Fibroblast of villous mesenchyme (primary cell): ENCODE measurements at places on chromosomes 12 and 14. TPM values are rescaled to one million over a fixed set of nuclear protein-coding genes. Genes with fewer than 3 reads are reported as not detected.

ETFBKMT gene
- total RNA-seq, result 2.3 and 2.6 TPM in 2 replicates

C14orf119 gene
- total RNA-seq, result 48.0 and 66.1 TPM in 2 replicates

SLC4A8 gene
- total RNA-seq, result 6.9 and 9.0 TPM in 2 replicates

RNASE1 gene
- total RNA-seq, result not detected in 2 replicates

AKAP6 gene
- 3.9 and 7.1 TPM in 2 replicates for total RNA-seq

VPS29 gene
- 88.3 and 93.7 TPM in 2 replicates for total RNA-seq

VWF gene
- under 0.01 and 0.32 TPM in 2 replicates for total RNA-seq

KLHL33 gene
- under 0.01 and 0.43 TPM in 2 replicates for total RNA-seq

SLC10A1 gene
- total RNA-seq, result not detected in 2 replicates

PMCH gene
- total RNA-seq, result not detected in 2 replicates

PAN2 gene
- total RNA-seq, result 13.0 and 14.8 TPM in 2 replicates

TBX5 gene
- total RNA-seq, result 0.43 and 1.9 TPM in 2 replicates

SMCO2 gene
- total RNA-seq, result under 0.01 TPM in 1 of 2 replicates, not detected in the other

POTEG gene
- not detected in 2 replicates for total RNA-seq

A2ML1 gene
- total RNA-seq, result not detected in 2 replicates

CCDC196 gene
- total RNA-seq, result not detected in 2 replicates

CKB gene
- 9.0 and 17.7 TPM in 2 replicates for total RNA-seq

E2F7 gene
- total RNA-seq, result 10.4 and 17.4 TPM in 2 replicates

ANO4 gene
- total RNA-seq, result 8.4 and 13.8 TPM in 2 replicates

NPFF gene
- total RNA-seq, result not detected in 2 replicates

CACNA2D4 gene
- total RNA-seq, result 0.97 and 1.7 TPM in 2 replicates

NAA25 gene
- total RNA-seq, result 25.8 and 30.7 TPM in 2 replicates

ISM2 gene
- under 0.01 TPM in 1 of 2 replicates, not detected in the other for total RNA-seq

GDF3 gene
- total RNA-seq, result not detected in 2 replicates

DIP2B gene
- 29.8 and 32.9 TPM in 2 replicates for total RNA-seq

SPSB2 gene
- total RNA-seq, result 6.0 and 8.7 TPM in 2 replicates

PTGER2 gene
- 1.3 and 5.2 TPM in 2 replicates for total RNA-seq

JDP2 gene
- 36.4 and 51.4 TPM in 2 replicates for total RNA-seq

SLC5A8 gene
- not detected in 2 replicates for total RNA-seq

GNPNAT1 gene
- total RNA-seq, result 23.8 and 31.1 TPM in 2 replicates

PELI2 gene
- total RNA-seq, result 3.0 and 5.2 TPM in 2 replicates

TOMM20L gene
- not detected in 2 replicates for total RNA-seq

PPFIBP1 gene
- total RNA-seq, result 69.1 and 71.2 TPM in 2 replicates

NGB gene
- not detected in 2 replicates for total RNA-seq

ARHGEF25 gene
- 28.0 and 48.4 TPM in 2 replicates for total RNA-seq

LMO3 gene
- under 0.01 and 0.43 TPM in 2 replicates for total RNA-seq

FAIM2 gene
- total RNA-seq, result 3.0 and 3.9 TPM in 2 replicates

TPH2 gene
- not detected in 2 replicates for total RNA-seq

IRAK3 gene
- total RNA-seq, result 2.6 and 3.0 TPM in 2 replicates

GAS2L3 gene
- total RNA-seq, result 24.5 and 38.0 TPM in 2 replicates

BCAT1 gene
- 199 and 229 TPM in 2 replicates for total RNA-seq

GYS2 gene
- total RNA-seq, result not detected in 2 replicates

ACSM4 gene
- not detected in 2 replicates for total RNA-seq

TBC1D30 gene
- total RNA-seq, result under 0.01 TPM in 2 replicates

IL22 gene
- total RNA-seq, result not detected in 2 replicates

RNASE7 gene
- total RNA-seq, result not detected in 2 replicates

GUCY2C gene
- total RNA-seq, result not detected in 2 replicates

KRT83 gene
- total RNA-seq, result not detected in 2 replicates

NAB2 gene
- 38.0 and 39.6 TPM in 2 replicates for total RNA-seq

HDAC7 gene
- total RNA-seq, result 39.9 and 47.9 TPM in 2 replicates

SLC25A21 gene
- 0.97 and 1.3 TPM in 2 replicates for total RNA-seq

CMKLR1 gene
- total RNA-seq, result 1.7 and 1.9 TPM in 2 replicates

GALNT6 gene
- total RNA-seq, result 32.2 and 66.9 TPM in 2 replicates

GLS2 gene
- under 0.01 TPM in 1 of 2 replicates, not detected in the other for total RNA-seq
